Stimulated activated CD8-positive, alpha-beta memory T cell treated with anti-CD3 and anti-CD28 coated beads, Interleukin-15, amount 100 ng/mL, for 4 hours (primary cell): ENCODE measurements at places on chromosomes 5 and 9.

DNA sequence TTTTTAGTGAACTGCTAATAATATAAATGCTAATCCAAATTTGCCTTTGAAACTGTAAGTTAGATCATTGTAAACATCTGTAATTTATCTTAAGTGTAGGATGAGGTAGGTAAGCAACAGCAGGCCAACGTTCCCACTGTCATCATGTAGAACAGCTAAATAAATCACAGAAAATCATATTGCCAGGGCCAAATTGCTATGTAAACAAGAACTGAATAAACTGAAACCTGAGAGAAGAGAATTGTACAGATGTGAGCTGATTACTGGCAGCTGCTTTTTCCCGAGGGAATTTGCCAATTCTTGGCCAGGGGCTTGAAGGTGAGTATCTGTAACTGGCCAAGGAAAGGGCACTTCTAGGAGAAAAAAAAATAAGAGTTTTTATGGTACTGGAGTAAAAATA, 97.6 kb downstream of the CDH10 start:
- DNase-seq = no peak

DNA sequence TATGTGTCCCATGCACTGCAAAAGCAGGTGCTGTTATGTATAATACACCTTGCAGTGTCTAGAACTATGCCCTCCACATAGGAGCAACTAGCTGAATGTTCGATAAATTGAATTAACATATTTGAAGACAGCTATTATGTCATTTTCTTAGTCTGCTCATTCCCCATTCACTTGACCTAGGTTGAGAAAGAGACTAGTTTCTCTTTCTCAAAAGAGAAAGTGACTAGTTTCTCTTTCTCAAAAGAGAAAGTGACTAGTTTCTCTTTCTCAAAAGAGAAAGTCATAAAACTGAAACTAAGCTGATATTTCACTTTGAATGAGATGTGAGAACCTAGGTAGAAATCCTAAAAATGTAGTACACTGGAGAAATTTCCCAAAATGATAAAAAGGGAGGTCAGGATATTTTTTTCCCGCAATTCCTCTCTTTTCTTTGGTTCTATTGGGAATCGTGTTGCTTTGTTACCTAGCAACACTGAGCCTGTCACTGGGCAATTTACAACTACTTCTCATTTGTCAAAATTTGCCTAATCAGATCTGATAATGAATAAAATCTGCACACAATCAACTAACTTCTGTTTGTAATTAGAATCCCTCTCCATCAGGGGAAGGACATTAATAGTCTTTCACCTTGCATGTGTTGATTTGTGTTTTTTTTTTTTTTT, 132.0 kb upstream of the GRIA1 start:
- DNase-seq = no peak

- DNase-seq = no peak
Measured at GRCh38 chr5:143737062-143737461, 74.9 kb upstream of the HMHB1 start.

DNA sequence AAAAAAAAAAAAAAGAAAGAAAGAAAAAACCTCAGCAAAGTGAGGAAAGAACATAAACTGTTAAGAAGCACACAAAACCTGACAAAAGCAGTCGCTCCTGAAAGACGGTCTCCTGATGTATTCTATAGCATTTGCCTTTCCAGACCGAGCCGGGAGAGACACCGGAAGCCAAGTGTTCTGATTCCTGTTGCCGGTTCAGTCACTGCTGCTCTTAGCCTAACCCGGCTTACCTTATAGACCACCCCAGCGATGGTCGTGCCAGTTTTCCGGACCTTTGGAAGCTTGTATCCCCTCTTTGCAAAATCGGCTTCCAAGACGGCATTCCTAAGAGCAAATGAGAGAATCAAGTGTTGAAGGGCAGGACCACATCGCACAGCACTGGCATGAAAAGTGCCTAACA, 630 bp downstream of the PSMB7 start:
- DNase-seq = no peak

DNA sequence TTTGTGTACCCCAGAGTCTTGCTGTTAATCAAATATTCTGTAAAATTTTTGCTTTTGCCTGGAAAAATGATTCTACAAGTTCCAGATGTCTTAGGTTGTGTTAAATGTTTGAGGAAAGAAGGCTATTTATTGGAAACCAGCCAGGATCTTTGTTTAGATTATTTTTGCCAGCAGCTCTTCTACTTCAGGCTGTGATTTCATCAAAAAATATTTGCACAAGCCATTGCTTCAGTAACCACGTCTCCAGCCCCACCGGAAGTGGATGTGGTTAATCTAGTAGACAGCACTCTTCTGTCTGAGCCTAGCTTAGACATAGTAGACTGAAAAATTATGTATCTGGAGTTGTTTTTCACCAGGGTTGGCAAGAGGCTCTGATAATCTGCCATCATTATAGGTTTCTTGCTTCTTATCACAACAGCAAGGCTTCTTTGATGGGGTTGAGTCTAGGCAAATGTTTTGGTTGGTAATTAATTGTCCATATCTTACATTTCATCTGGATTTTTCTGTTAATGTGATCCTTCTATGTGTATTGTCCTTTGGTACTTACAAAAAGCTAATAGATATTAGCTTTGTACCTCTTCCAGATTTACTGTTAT, 17.1 kb downstream of the KCTD16 start:
- peak; percentile 49 for DNase-seq

DNA sequence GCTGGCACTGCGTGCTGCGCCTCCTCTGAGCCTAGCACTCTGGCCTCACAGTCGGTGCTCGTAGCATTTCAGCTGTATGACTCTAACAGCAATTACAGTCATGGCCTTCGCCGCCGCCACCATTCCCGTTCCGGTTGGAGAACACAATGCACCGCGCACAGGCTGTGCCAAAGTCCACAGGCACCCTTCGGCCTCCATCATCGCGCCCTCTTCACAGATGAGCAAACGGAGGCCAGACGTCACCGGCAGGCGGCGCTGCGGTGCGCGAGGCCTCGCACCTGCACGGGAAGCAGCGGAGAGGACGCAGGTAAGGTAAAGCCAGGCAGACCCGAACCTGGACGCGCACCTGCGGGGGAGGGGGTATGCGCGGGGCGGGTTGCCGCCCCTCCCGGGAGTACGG, 128.9 kb downstream of the BARX1 start:
- no peak for DNase-seq

- no peak for DNase-seq
Measured at GRCh38 chr5:154002093-154002492, 36.6 kb downstream of the FAM114A2 start.

DNA sequence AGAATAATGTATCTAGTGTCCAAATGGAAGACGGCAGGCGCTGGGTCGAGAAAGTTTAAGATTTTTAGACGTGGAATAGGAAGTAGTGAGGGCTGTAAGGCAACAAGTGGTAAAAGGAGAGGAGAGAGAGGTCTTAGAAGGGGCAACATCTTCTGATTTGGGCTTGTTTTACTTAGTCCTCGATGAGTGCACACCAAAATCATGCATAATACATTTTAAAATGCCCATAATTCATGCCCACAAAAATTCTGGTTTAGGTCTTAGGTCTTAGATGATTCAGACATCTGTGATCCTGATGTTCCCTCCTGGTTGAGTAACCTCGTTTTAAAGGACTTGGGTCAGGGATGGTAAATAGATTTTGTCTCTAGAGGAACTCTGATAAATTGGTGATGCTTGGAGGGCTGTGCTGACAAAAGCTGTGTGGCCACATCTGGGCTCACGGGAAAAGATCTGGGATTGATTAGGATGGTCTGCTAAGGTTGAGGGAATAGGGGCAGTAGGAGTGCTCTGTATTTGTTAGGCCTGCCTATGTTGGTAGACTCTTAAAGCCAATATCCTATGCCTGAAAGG, 476.3 kb downstream of the CCDC171 start:
- no peak for DNase-seq
